Activated T-helper 1 cell treated with Interleukin-2 at 50 U/mL for 16 hours (primary cell): ENCODE measurements at places on chromosomes 6 and 20.

GRCh38 chr20:57613481-57613921 lies 6.7 kb downstream of the ZBP1 start:
- DNase-seq, result no peak

GRCh38 chr6:90184334-90185298 lies 112.0 kb downstream of the BACH2 start:
- DNase-seq, result no peak

GRCh38 chr6:25868436-25869183 lies 5.4 kb downstream of the SLC17A3 start:
- no peak for DNase-seq

- no peak for DNase-seq
These were observed 16.5 kb downstream of the CARMIL1 start for GRCh38 chr6:25295651-25296050.

- no peak for DNase-seq
These were observed 38.5 kb downstream of the FBXL4 start for GRCh38 chr6:98909236-98909635.

GRCh38 chr20:34043025-34043424 lies 49.3 kb downstream of the RALY start:
- no peak for DNase-seq

DNA sequence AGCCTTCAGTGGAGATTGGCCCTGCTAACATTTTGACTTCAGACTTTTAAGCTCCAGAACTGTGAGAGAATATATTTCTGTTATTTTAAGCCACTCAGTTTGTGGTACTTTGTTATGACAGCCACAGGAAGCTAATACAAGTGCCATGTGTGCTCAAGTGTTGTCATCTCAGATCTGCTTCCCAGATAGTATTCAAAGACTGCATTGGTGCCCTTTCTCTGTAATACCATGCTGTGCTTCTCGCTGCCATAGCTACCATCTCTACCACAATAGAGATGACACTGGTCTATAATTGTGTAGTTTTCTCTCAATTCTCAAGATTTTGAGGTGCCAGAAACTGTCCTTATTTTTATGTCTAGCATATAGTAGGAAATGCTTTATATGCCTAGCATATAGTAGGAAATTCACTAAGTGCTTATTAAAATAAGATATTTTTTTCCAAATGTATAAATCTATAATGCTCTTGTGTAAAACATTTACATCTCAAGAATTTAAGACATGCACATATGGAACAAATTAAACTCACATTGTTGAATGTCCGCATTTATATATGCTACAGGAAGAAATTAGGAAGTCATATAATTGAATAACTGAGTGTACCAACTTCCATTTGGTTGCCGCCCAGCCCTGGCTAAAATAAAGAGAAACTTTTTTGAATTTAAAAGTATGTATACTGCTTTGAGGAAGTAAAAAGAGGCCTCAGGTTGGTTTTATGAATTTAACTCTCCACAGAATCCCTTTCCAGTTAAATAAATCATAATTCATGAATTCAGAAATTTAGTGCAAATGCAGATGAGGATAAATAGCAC lies 77.6 kb downstream of the TPBG start:
- no peak for DNase-seq

DNA sequence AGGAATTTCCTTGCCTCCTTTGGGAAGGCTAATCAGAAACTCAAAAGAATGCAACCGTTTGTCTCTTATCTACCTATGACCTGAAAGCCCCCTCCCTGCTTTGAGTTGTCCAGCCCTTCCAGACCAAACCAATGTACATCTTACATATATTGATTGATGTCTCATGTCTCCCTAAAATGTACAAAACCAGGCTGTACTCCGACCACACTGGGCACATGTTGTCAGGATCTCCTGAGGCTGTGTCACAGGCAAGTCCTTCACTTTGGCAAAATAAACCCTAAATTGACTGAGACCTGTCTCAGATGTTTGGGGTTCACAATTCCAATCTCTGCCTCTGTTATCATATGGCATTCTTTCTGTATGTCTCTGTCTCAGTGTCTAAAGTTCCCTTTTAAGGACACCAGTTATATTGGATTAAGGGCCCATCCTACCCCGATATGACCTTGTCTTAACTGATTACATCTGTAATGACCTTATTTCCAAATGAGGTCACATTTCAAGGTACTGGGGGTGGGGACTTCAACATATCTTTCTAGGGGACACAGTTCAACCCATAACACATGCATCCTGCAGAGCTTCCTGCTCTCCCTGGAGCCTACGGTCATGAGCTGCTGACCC lies 513.5 kb upstream of the JARID2 start:
- DNase-seq, result no peak

DNA sequence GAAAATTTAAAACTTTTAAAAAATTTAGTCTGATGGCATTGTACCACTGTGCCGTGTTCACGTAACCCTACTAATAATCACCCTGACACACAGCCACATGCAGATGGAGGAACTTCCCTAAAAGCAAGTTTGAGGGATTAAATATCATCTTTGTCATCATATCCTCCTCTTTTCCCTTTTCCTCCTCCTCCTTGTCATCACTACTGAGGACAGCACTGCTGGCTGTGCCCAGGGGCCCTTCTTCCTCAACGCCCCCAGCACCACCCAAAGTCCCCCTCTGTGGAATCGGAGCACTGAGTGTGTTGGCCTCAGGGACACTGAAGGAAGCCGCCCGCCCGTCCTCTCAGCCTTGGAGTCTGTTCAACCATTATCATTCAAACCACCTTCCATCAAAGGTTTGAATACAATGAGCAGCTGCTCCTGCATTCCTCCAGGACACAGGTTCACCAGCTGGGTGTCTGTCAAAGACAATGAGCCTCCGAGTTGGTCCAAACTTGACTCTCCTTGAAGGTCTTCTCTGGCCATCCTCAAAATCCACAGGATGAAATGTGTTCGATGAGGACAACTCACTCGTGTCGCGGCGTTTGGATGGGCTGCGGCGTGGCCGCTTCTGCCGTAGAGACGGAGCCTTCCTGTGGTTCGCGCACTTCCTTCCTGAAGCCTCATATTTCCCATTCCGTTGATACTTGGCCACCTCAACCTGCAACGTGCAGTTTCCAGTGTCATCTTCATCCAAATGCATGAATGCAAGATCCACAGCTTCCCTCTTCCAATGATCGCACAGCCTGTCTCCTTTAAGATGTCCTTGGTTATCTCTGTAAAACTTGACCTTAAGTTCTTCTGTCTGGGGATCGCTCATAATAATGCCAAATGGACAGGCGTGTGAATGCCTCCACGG lies 23.3 kb downstream of the NQO2 start:
- DNase-seq, result no peak

- no peak for DNase-seq
These were observed 53.5 kb downstream of the COL21A1 start for GRCh38 chr6:56193846-56194245.

- DNase-seq, result no peak
These were observed 104.4 kb upstream of the LAMP5 start for GRCh38 chr20:9409981-9410380.

DNA sequence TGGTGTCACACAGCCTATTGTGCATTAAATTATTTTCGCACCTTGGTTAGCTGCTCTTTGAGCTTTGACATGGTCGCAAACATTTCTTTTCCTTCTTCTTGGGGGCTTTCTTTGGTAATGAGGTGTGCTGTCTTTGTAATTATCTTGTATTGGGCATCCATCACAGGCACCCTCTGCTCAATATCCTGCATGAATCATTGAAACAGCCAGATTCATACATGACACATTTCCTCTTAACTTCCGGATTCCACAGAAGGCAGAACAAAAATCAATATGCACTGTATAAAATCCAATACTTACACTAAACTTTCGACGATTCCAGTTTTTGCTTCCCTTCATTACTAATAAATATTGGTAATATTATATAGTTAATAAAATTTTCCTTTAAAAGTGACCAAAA lies 175.6 kb downstream of the SYNE1 start:
- DNase-seq, result no peak

DNA sequence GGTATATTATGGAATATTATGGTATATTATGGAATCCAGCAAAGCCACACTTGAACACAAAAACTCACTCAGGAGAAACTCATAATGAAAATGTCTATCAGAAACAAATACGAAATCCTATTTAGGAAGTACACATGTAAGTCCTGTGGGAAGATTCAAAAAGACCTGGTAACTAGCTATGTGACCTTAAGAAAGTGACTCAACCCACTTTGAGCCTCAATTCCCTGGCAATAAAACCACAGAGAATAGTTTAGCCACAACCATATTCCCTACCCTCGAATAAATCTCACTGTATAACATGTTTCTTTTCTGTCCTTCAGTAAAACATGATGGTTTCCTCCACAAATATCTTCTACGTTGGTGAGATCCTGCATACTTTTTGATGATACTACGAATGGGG lies 56.4 kb downstream of the ZMYND8 start:
- DNase-seq, result no peak

GRCh38 chr20:39829256-39829655 lies 859.8 kb downstream of the MAFB start:
- DNase-seq, result no peak

DNA sequence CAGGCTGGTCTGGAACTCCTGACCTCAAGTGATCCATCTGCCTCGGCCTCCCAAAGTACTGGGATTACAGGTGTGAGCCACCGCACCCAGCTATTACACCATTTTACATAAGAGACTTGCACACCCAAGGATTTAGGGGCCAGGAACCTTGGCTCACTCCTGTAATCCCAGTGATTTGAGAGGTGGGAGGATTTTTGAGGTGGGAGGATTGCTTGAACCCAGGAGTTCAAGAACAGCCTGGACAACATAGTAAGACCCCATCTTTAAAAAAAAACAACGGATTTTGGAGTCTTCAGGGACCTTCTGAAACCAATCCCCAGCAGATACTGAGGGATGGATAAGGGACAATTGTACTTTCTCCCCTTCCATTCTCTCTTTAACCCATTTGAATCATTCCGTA lies 55.3 kb upstream of the PIM1 start:
- DNase-seq, result no peak

GRCh38 chr6:115058414-115059211 lies 715.8 kb upstream of the HS3ST5 start:
- DNase-seq, result no peak

DNA sequence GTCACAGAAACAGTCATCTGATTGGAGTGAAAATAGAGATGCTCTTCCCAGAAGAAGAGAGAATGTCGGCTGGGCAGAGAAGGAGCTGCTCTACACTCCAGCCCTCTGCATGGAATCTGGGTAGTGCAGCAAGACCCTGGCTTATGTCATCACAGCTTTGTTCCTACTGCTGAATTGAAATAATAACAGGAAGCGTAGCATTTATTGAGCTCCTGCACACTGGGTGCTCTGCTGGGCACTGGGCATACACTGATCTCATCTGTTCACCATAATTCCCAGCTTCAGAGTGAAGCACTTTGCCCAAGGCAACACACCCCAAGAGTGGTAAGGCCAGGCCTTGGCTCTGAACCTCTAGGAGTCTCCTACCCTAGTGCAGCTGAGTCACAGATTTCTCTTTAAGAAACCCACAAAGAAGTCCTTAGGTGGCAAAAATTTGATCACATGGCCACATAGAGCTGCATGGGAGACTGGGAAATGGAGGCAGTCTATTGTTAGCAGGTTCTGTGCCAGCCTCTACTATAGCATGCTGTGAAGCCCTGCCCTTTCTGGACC lies 3.9 kb upstream of the SDCBP2 start:
- no peak for DNase-seq

DNA sequence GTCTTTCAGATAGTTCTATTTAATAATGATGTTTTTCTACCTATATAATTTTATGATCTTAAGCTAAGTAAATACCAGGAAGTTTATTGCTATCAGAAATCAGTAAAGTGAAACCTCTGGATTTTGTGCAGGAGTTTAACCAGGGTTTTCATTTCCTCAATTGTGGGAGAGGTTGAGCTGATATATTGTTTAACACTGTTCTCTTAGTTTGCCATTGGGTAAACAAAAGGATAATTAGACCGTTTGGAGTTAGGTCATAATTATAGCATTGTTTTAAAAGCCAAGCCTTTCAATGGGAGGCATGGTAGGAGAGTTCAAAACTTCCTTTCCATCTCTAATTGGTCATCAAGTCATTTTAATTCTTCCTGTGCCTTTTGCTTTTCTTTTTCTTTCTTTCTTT lies 58.7 kb downstream of the STXBP5 start:
- no peak for DNase-seq

- DNase-seq, result no peak
These were observed 597.3 kb downstream of the PKHD1 start for GRCh38 chr6:51490101-51490500.

- DNase-seq, result no peak
These were observed 1.9 kb downstream of the RFPL4B start for GRCh38 chr6:112348891-112349635.

DNA sequence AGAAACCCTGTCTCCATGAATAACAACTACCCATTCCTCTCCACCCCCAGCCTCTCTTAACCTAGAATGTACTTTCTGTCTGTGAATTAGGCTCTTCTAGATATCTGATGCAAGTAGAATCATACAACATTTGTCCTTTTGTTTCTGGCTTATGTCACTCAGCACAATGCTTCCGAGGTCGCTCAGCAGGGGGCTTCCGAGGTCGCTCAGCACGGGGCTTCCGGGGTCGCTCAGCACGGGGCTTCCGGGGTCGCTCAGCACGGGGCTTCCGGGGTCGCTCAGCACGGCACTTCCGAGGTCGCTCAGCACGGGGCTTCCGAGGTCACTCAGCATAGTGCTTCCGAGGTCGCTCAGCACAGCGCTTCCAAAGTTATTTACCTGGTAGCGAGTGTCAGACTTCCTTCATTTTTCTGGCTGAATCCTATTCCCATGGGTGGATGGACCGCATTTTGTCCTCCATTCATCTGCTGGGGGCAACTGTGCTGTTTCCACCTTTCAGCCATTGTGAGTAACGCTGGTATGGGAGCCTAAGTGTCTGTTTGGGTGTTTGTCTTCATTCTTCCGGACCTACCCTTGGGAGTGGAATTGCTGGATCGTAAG lies 31.0 kb upstream of the BHLHE23 start:
- DNase-seq, result no peak

GRCh38 chr6:135913785-135914184 lies 62.3 kb downstream of the PDE7B start:
- no peak for DNase-seq

DNA sequence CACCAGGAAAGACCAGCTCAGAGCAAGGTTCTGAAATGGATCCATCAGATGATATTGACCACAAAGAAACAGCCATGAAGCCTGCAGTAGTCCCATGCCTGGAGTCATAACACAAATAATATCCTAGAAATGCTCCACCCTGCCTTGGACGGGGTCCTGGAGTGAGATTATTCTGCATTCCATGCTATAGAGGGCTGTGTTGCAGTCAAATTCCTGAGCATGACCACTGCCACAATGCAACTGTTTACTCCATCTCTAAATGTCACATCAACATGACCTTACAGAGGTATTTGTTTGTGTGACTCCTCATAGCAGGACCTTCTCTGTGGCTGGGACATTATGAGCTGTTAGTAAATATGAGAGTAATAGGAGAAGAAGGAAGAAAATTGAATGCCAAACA lies 257.5 kb upstream of the TCF21 start:
- DNase-seq, result no peak
